T-helper 17 cell (primary cell): ENCODE measurements at places on chromosomes 7 and 10.

DNA sequence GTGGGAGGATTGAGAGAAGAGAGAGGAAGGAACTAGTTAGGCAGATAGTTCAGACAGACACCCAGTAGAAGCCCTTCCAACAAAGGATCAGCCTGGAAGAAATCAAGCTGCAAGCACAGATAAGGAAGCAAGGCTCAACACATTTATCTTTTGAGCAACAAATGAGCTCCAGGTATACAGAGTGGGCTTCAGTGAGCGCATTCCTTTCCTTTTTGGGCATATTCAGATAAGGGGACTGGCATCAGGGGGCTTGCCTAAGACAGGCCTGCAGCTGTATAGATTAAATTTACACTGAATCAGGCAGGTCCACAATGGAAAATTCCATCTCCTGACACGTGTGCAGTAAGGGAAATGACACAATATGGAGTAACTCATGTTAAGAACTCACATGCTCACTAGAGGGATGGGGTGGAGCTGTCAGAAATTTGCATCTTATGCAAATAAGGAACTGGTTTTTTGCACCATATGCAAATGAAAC lies 147.2 kb downstream of the AKR1D1 start:
- H3K27me3 ChIP-seq = peaks cover 5% of the 10 kb centered on the region
- H3K4me1 ChIP-seq = peaks cover 3% of the 10 kb centered on the region
- no peak overlapping the region for H3K27ac ChIP-seq
- H3K36me3 ChIP-seq = no peaks in the 10 kb centered on the region
- no peak for DNase-seq
- no peak overlapping the region for H3K4me3 ChIP-seq

DNA sequence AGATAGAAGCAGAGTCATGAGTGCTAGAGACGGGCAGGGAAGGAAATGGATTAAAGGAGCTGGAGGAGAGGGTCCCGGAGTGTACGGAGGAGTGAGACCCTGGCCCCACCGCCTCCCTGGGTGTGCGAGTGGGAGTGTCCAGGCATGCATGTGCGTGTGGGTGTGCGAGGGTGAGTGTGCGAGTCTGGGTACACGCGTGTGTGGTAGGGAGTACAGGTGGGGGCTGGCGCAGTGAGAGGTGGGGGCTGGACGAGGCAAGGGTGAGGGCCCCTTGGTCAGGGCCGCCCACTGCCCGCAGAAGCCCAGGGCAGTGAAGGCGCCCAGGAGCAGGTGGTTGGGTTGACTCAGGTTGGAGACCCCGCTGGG lies 97.6 kb downstream of the BMS1 start:
- peaks cover 2% of the 10 kb centered on the region for H3K4me1 ChIP-seq
- H3K36me3 ChIP-seq = no peaks in the 10 kb centered on the region
- no peak overlapping the region for H3K4me3 ChIP-seq
- no peak for DNase-seq
- H3K27me3 ChIP-seq = peaks cover 24% of the 10 kb centered on the region

- no peak overlapping the region for H3K4me3 ChIP-seq
- no peaks in the 10 kb centered on the region for H3K4me1 ChIP-seq
- H3K27ac ChIP-seq = no peak overlapping the region
- no peaks in the 10 kb centered on the region for H3K36me3 ChIP-seq
- peaks cover 34% of the 10 kb centered on the region for H3K27me3 ChIP-seq
- no peak for DNase-seq
These were observed 29.2 kb downstream of the TFAM start for GRCh38 chr10:58414270-58415041.

DNA sequence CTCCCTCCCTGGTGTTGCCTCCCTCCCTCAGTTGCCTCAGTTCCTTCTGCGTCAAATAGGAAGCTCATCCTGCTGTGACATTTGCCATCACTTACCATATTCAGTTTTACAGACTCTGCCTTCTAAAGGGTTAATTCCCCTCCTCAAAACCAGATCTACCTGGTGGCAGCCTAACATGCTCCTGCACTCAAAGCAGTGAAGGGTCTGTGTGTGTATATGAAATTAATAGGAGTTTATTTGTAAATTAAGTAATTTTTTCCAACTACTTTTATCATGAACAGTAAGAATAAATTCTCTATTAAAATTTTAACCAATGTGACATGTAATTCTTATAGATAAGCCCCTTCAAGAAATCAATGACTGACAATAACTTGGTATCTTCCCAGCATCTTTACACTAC lies 158.6 kb upstream of the INSYN2A start:
- no peak overlapping the region for H3K4me3 ChIP-seq
- H3K36me3 ChIP-seq = no peaks in the 10 kb centered on the region
- no peak overlapping the region for H3K27ac ChIP-seq
- peaks cover 13% of the 10 kb centered on the region for H3K27me3 ChIP-seq

- no peaks in the 10 kb centered on the region for H3K4me1 ChIP-seq
- no peaks in the 10 kb centered on the region for H3K36me3 ChIP-seq
- no peak overlapping the region for H3K4me3 ChIP-seq
These were observed 882.6 kb downstream of the GRM8 start for GRCh38 chr7:126370038-126370668.

- no peak overlapping the region for H3K4me3 ChIP-seq
- no peak overlapping the region for H3K27ac ChIP-seq
- peaks cover 4% of the 10 kb centered on the region for H3K36me3 ChIP-seq
- H3K4me1 ChIP-seq = peaks cover 11% of the 10 kb centered on the region
- H3K27me3 ChIP-seq = peaks cover 55% of the 10 kb centered on the region
These were observed 161.6 kb upstream of the PCBD1 start for GRCh38 chr10:71049994-71050393.

- no peaks in the 10 kb centered on the region for H3K27me3 ChIP-seq
- no peak overlapping the region for H3K4me3 ChIP-seq
- DNase-seq = no peak
- H3K4me1 ChIP-seq = no peaks in the 10 kb centered on the region
- no peak overlapping the region for H3K27ac ChIP-seq
- H3K36me3 ChIP-seq = no peaks in the 10 kb centered on the region
These were observed 151.0 kb downstream of the CHN2 start for GRCh38 chr7:29345590-29345989.

DNA sequence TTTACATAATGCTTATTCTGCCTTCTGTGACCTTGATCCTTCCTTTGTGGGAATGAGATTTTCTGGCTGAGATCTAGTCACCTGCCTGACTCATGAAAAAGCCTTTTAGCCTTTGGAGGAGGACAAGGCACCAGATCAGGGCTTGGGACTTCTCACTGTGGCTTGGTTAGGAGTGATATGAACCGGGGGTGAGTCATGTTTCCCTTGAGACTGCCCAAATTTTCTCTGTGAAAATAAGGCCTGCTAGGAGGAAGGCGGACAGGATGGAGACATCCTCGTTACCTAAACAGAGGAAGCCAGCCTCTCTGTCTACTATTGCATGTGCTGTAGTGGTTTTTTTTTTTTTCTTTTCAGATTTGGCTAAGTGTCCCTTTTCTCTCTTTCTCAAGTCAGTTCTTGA lies 57.8 kb downstream of the EVX1 start:
- no peak overlapping the region for H3K4me3 ChIP-seq
- peaks cover 31% of the 10 kb centered on the region for H3K27me3 ChIP-seq
- no peaks in the 10 kb centered on the region for H3K36me3 ChIP-seq
- DNase-seq = no peak

- DNase-seq = no peak
- H3K27me3 ChIP-seq = no peaks in the 10 kb centered on the region
- no peaks in the 10 kb centered on the region for H3K4me1 ChIP-seq
- peak overlapping the region; percentile 45 for H3K4me3 ChIP-seq
These were observed 10.8 kb downstream of the ZNF394 start for GRCh38 chr7:99489235-99489634.

- H3K4me3 ChIP-seq = no peak overlapping the region
- no peaks in the 10 kb centered on the region for H3K36me3 ChIP-seq
- H3K27ac ChIP-seq = no peak overlapping the region
- peaks cover 3% of the 10 kb centered on the region for H3K4me1 ChIP-seq
These were observed 31.6 kb downstream of the PPIF start for GRCh38 chr10:79378647-79379511.

DNA sequence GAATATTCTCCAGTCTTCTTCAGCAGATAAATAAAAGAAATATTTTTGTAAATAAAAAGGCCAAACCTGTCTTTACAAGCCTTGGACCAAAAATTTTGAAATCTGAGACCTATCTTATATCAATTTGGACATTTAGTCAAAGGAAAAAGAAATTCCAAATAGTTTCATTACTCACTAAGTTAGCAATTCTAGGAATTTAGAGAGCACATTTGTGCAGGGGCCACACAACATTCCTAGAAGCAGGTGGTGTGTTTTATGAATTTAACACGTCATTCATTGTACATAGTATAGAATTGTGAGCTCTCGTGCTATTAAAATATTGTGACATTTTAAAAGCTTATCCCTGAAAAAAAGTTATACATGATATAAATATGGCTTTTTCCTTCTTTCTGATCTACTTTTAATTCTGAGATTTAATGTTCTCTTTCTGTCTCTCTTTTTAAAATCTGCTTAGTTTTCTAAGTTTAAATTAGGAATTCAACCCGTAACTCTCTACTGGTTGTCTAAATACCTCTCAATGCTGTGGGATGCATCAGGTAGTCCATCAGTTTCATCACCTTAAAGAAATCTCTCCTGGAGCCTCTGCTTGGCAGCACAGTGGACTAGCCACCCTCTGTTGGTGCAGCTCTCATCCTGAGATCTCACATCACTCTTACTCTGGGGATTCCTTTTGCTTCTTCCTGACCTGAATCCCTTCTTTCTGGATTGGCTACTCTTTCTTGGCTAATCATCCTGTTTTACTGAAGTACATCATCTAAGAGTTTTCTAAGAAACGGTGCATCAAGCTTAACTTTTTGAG lies 124.5 kb downstream of the SEMA3E start:
- DNase-seq = no peak
- H3K4me1 ChIP-seq = no peaks in the 10 kb centered on the region
- H3K36me3 ChIP-seq = no peaks in the 10 kb centered on the region
- no peak overlapping the region for H3K4me3 ChIP-seq
- H3K27ac ChIP-seq = no peak overlapping the region

- no peak for DNase-seq
- no peaks in the 10 kb centered on the region for H3K27me3 ChIP-seq
These were observed 51.0 kb downstream of the AMZ1 start for GRCh38 chr7:2738766-2739549.

- H3K4me1 ChIP-seq = peaks cover 15% of the 10 kb centered on the region
- no peak overlapping the region for H3K27ac ChIP-seq
- H3K27me3 ChIP-seq = peaks cover 34% of the 10 kb centered on the region
- H3K4me3 ChIP-seq = no peak overlapping the region
- H3K36me3 ChIP-seq = peaks cover 2% of the 10 kb centered on the region
These were observed 12.8 kb downstream of the MEIG1 start for GRCh38 chr10:14971867-14972448.

DNA sequence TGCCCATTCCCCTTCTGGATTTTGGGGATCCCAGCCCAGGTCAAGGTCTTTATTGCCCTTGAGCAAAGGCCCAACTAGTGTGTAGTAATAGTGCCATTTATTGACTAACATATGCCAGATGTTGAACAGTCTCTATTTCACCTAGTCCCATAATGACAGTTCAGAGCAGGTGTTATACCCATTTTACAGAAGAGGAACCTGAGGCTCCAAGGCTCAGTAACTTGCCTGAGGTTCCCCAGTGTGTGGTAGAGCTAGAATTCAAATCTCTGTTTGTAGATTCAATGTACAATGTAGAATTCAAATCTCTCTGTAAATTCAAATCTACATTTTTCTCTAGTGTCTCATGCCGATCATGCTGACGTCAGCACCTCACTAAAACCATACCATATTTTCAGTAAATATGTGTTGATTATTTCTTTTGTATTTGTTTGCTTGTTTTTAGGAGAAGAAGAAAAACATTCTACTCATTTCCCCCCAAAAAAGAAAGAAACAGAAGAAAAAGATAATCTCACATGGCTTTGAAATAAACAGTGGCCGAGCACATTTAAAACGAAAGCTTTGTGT lies 329.7 kb downstream of the PRPF18 start:
- no peaks in the 10 kb centered on the region for H3K27me3 ChIP-seq
- no peaks in the 10 kb centered on the region for H3K36me3 ChIP-seq
- H3K4me1 ChIP-seq = no peaks in the 10 kb centered on the region
- no peak for DNase-seq
- no peak overlapping the region for H3K4me3 ChIP-seq

DNA sequence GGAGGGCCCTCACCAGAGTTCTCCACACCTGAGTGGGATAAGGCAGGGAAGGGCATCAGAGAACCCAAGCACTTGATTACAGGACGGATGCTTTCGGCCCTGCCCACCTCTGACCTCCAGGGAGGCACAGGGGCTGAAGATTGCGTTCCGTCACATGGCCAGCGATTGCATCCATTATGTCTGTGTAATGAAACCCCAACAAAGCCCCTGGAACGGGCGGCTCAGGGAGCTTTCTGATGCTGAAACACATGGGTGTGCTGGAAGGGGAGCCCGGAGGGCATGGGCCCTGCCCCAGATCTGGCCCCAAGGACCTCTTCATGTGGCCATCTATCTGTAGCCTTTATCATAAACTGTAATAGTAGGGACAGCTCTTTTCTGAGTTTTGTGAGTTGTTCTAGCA lies 117.2 kb downstream of the PTPN20 start:
- peaks cover 12% of the 10 kb centered on the region for H3K4me1 ChIP-seq
- H3K27me3 ChIP-seq = peaks cover 10% of the 10 kb centered on the region
- H3K36me3 ChIP-seq = peaks cover 6% of the 10 kb centered on the region
- peak overlapping the region; percentile 27 for H3K27ac ChIP-seq
- DNase-seq = no peak
- no peak overlapping the region for H3K4me3 ChIP-seq

DNA sequence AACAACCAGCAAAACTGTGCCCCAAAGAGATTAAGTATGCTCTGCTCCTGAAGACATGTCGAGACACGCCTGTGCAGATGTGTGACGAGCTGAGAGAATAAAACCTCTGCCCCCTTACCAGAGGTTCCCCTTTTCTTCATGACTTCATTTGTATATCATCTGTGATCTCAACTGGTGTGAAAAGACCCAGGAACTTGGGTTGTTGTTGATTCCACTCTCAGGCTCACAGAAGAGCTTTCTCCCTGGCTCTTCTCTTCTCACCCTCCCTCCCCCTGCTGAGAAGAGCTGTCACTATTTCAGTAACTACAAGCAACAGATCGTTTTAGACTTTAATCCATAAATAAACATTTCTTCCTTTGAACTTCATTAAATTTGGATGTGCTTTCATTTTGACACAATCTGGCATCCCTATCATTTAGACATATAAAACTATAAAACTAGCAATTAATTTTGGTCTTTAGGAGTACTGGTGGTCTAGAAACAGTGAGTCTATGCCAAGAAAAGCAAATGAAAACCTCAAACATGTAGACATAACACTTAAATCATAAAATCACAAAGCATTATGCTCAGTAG lies 179.3 kb upstream of the FZD8 start:
- no peak overlapping the region for H3K4me3 ChIP-seq
- no peak for DNase-seq
- no peak overlapping the region for H3K27ac ChIP-seq
- H3K36me3 ChIP-seq = no peaks in the 10 kb centered on the region
- H3K4me1 ChIP-seq = no peaks in the 10 kb centered on the region
